ENCODE measurements at places on chromosomes 5 and 9.
A peak's percentile ranks its signal among the peaks of the same experiment; 100 is the strongest.

GRCh38 chr5:81757404-81757803 lies 6.5 kb upstream of the SSBP2 start:
- no peak for DNase-seq

- DNase-seq: no peak
Measured at GRCh38 chr5:31059889-31060288, 133.6 kb upstream of the CDH6 start.

- DNase-seq: peak; percentile 84
Measured at GRCh38 chr5:171755354-171755821, 30.2 kb upstream of the SMIM23 start.

- DNase-seq: no peak
Measured at GRCh38 chr5:177369645-177370440, 12.1 kb downstream of the RGS14 start.

- DNase-seq: no peak
Measured at GRCh38 chr5:143886096-143886495, 74.1 kb downstream of the HMHB1 start.

DNA sequence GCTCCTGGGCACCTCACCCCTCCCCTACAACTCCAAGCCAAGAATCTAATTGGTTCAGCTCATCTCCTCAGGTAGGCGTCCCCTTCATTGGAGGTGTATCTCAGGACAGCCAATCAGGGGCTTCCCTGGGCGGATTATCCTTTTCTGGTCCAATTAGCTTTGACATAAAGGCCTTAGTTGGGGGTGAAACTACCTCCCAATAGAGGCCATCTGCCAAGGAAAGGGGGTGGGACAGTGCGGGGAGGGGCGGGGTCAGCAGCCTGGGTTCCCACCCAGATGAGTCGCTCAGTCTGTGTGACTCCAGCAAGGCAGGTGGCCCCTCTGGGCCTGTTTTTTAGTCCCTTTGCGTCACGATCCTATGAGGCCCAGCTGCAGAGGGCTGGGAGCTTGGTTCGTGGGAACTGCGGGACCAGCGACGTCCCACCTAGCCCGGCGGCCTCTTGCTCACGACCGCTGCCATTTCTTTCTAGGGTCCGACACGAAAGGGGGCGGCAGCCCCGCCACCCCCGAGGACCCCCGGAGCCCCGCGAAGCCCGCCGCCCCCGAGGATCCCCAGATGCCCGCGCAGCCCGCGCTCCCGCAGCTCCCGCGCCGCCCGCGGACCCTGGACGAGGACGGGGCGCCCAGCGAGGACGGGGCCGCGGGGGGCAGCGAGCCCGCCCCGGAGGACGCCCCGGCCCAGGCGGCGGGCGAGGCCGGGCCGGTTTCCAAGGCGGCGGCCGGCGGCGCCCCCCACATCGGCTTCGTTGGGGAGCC lies 8.9 kb downstream of the PRRT1B start:
- DNase-seq: no peak

- peak; percentile 67 for DNase-seq
Measured at GRCh38 chr5:139633295-139634027, 14.7 kb upstream of the CXXC5 start.

GRCh38 chr5:158965334-158965733 lies 134.4 kb downstream of the EBF1 start:
- no peak for DNase-seq

- no peak for DNase-seq
Measured at GRCh38 chr9:103999375-104000062, 94.6 kb upstream of the SMC2 start.

GRCh38 chr9:135296735-135297455 lies 182.7 kb upstream of the PPP1R26 start:
- no peak for DNase-seq

DNA sequence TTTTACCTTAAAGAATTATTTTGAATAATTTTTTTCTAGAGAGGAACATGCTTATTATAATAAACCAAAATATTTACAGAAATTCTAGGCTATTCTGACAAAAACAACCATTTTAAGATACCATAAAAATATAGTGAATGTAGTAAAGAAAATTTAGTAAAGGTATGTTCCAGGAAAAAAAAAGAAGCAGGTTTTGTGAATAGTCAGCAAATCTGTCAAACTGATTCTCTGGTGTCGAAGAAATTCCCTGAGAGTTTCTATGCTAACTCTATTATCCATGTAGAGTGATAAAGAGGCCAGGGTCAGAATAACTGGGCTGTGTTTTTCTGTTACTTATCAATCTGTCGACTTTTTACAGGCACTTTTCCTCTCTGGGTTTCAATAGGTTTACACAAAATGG lies 459.2 kb downstream of the KIF4B start:
- no peak for DNase-seq

DNA sequence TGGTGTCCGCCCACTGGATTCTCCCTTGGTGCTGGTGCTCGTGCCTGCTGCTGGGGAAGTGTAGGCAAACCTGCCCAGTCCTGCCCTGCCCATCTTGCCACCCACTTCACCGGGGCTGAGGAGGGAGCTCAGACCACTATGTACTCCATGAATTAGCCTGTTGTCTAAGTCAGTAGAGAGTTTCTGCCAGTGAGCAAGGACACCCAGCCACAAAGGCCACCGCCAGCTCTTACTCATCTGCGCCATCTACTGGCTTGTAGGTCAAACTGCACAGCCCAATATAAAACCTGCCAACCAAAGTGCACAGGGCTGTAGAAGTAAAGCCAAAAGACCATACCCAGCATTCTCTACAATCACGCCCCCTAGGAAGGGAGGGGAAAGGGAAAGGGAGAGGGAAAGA lies 102.3 kb downstream of the GLIS3 start:
- no peak for DNase-seq

GRCh38 chr5:24788829-24789514 lies 144.2 kb upstream of the CDH10 start:
- peak; percentile 93 for DNase-seq

DNA sequence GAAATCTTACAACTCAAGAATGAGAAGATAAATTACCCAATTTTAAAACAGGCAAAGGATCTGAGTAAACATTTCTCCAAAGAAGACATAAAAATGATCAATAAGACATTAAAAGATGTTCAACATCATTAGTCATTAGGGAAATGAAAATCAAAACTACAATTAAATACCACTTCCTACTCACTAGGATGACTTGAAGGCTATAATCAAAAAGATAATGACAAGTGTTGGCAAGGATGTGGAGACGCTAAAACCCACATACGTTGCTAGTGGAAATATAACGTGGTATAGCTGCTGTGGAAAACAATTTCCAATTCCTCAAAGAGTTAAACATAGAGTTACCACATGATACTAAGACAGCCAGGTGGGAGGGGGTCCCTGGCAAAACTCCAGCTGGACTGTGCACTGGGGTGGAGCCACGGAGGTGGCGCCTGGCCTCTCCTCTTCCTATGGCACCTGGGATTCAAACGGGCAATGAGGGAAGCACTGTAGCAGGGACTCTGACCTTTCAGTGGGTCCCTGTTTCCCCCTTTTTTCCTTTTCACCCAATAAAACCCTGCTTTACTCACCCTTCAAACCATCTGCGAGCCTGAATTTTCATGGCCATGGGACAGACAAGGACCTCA lies 5.9 kb downstream of the ARSB start:
- DNase-seq: no peak

DNA sequence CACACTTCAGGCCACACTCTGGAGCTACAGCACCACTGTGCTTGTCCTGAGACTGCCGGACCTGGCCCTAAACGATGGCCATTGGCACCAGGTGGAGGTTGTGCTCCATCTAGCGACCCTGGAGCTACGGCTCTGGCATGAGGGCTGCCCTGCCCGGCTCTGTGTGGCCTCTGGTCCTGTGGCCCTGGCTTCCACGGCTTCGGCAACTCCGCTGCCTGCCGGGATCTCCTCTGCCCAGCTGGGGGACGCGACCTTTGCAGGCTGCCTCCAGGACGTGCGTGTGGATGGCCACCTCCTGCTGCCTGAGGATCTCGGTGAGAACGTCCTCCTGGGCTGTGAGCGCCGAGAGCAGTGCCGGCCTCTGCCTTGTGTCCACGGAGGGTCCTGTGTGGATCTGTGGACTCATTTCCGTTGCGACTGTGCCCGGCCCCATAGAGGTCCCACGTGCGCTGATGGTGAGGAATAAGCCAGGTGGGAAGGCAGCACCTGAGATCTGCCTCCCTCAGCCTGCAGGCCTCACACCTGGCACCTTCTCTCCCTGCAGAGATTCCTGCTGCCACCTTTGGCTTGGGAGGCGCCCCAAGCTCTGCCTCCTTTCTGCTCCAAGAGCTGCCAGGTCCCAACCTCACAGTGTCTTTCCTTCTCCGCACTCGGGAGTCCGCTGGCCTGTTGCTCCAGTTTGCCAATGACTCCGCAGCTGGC lies 14.7 kb downstream of the CRB2 start:
- DNase-seq: no peak

DNA sequence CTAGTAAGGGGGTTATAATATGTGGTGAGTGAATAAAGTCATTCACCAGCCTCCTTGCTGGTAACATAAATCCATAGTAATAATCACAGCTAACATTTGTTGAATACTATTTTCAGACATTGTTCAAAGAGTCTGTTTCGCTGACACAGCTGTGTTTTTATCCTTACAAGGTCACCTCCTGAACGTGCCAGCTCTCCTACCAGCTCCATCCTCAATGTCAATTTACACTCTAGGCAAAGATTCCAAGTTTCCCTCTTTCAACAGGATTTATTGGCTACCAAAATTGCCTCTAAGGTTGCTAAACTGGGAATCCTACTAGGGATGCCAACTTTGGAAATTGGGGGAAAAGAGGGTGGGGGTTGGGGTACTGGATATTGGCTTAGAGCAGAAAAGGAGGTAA lies 30.7 kb upstream of the SMC5 start:
- DNase-seq: no peak

DNA sequence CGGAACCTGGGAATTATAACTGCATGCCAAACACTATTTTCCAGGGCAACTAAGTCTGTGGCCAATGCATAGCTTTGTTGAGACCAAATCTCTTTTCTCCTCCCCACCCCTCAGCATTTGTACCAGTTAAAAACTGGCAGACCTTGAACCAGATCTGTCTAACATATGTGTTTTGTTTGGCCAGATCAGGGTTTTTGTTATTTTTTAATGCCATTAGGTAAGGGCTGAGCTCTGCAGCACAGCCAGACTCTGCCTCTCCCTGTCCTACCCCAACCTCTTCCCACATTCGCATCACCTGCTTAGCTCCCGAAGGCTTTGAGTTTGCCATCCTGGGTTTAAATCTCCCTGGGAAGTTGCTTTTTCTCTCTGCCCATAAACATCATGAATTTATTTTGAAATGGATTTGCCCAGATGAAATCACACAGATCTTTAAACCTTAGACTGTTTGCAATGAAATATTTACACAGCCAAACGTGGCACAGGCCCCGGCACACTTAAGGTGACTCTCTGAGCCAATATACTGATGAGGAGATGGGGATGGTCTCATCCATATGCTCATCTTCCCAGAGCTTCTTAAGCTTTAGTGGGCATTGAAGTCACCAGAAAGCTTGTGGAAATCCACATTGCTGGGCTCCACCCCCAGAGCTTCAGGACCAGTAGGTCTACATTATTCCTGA lies 54.0 kb upstream of the ALDH1B1 start:
- no peak for DNase-seq

GRCh38 chr9:91884153-91884552 lies 65.9 kb downstream of the ROR2 start:
- DNase-seq: no peak

- DNase-seq: peak; percentile 40
Measured at GRCh38 chr9:27247756-27248155, 49.2 kb downstream of the EQTN start.

GRCh38 chr5:39202597-39203274 lies 16.6 kb downstream of the FYB1 start:
- DNase-seq: no peak

GRCh38 chr9:20504930-20505329 lies 117.4 kb downstream of the MLLT3 start:
- DNase-seq: no peak

DNA sequence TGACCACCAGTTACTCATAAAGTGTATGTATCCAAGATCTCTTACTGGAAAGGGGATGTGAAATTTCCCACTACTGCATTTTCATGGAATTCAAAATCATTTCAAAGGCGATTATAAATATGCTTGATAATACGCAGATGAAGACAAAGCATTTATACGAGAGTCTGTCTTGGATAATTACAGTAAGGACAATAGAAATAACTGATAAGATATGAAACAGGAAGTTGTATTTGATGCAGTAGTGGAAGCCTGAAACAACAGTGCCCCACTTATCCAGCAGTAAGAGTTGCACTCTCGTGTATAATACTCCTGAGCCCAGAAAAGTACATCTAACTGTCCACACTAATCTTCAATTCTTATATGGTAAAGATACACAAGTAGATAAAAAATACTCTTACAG lies 188.7 kb upstream of the POU5F2 start:
- no peak for DNase-seq

DNA sequence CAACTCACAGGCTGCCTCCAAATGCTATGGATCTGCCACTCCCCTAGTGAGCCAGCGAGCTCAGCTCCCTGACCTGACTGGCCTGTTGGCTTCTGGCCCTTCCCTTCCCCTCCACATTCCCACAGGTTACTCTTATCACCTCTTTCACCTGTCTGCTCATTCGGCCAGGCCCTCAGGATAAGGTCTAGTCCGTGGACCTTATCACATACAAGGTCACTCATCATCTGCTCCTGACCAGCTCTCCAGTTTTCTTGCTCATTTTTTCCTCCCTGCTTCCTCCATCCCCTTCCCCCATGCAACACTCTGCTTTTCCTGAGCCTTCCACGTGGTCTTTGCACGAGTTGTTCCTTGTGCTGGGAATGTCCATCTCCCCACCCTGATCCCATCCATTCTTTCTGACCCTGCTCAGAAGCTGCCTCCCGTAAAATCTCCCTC lies 25.9 kb upstream of the NDST1 start:
- no peak for DNase-seq

DNA sequence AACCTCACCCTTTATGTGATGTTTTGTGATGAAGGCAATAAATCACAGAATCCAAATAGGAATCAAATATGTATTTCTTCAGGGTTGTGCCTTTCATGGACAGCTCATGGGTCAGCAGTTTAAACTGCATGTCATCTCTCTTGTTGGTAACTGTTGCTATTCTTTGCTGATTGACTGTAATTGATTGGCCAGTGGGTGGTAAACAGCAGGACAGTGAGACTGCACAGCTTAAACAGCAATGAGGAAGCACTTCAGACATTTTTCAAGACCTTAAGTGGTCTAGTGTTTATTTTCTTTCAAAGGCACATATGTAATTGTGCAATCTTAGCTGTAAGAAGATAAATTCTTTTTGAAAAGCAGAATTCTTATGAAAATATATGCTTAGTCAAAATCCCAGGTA lies 260.5 kb downstream of the COX7C start:
- peak; percentile 13 for DNase-seq

DNA sequence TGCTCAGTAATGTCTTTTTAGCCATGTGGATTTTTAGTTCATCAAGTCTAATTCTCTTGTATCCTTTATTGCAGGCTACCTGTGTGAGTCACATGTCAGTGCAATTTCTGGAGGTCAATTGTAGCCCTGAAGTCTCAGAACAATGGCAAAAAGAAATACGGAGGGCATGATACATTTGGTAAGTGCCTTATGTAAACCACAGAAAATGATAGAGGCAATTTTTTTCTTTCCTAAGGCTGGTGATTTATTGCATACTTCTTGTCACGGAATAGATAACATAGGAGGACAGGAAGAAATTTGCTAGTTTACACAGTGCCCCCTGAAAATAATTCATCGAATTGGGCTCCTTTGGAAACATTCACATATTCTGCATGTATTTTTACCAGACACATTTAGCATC lies 235.9 kb downstream of the DMRTA1 start:
- DNase-seq: no peak

All from AG10803 (cell line).